ENCODE measurements at places on chromosomes 7 and 10. TPM values are rescaled to one million over a fixed set of nuclear protein-coding genes. Genes with fewer than 3 reads are reported as not detected.

- no peaks in the 10 kb centered on the region for H3K27me3 ChIP-seq
- no peak overlapping the region for H3K4me3 ChIP-seq
- DNase-seq = no peak
- no peaks in the 10 kb centered on the region for H3K4me1 ChIP-seq
- H3K27ac ChIP-seq = no peak overlapping the region
- no peaks in the 10 kb centered on the region for H3K36me3 ChIP-seq
These were observed 171.8 kb upstream of the SHH start for GRCh38 chr7:155984028-155984580.

DNA sequence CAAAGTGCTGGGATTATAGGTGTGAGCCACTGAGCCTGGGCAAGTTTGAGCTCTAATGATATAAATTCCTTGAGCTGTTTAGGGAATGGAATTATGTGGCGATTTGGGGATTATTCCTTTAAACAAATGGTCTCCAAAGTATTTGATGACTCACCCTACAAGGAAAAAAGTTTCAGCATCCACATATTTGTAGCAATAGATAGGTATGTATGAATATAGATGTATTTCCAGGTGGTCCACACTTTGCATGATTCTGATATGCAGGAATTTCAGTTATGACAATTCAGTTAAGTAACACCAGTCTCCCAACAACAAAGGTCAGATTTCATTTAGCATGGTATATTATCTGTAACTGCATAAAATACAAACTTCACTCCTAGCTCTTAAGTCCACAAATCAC is 92.2 kb downstream of the ZNF248 start:
- no peaks in the 10 kb centered on the region for H3K27me3 ChIP-seq
- no peak overlapping the region for H3K27ac ChIP-seq
- H3K4me1 ChIP-seq = no peaks in the 10 kb centered on the region
- DNase-seq = no peak

DNA sequence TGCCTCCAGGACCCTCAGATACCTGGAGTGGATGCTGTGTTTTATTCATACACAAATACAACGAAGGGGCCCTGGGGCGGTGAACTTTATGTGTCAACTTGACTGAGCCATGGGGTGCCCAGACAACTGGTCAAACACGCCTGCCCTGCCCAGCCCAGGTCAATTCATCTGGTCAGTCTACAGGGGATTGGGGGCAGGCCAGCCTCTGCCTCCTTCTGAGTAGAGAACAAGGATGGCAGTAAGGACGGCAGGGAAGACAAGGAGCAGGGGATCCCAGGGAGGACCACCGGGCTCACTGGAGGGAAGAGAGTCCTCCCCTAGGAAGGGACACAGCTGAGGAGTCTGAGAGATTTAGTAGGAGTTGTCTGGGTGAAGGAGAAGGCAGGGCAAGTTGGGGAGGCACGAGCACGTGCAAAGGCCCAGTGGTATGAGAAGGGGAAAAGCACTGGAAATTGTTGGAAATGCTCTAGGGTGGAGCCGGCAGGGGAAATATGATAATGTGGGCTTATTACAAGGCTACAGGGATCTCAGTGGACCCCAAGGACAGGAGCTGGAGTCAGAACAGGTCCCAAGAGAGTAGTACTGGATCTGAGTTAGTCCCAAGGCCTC is 63.4 kb downstream of the MYL10 start:
- peaks cover 37% of the 10 kb centered on the region for H3K27me3 ChIP-seq
- no peak overlapping the region for H3K4me3 ChIP-seq
- DNase-seq = no peak
- no peaks in the 10 kb centered on the region for H3K4me1 ChIP-seq
- H3K27ac ChIP-seq = no peak overlapping the region
- no peaks in the 10 kb centered on the region for H3K36me3 ChIP-seq

The BZW2 gene
- total RNA-seq = 80.2 TPM

All from HFFc6 (cell line).